ENCODE measurements at places on chromosomes 2 and 18.
A peak's percentile ranks its signal among the peaks of the same experiment; 100 is the strongest.

DNA sequence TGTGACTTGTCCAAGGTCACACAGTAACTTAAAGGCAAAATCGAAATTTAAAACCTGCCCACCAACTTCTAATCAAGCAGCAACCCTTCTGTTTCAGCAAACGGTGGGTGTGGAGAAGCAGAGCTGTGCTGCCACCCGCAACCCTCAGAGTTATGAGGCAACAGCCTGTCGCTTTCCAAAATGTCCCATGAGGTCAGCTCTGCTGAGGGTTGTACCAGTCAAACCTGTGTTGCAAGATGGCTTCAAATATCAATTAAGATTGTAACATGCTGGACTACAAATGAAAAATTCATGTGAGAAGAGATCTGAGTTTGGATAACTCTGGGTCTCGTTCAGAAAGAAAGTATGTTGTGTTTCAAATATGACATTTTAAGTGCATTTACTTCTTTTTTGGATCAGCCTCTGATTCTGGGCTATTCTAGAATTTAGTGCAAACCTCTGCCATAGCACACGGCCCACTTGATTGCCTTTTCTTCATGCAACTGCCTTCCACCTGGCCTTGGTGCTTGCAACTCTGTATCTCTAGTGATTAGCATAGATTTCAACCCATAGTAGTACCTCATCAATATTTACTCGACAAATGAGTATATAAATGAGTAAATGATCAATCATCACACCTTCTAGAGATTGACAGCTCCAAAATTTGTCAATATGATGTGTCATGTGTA, 69.3 kb downstream of the TIMM21 start:
- no peak for DNase-seq

- DNase-seq: no peak
Measured at GRCh38 chr2:159265171-159265576, 21.3 kb downstream of the WDSUB1 start.

DNA sequence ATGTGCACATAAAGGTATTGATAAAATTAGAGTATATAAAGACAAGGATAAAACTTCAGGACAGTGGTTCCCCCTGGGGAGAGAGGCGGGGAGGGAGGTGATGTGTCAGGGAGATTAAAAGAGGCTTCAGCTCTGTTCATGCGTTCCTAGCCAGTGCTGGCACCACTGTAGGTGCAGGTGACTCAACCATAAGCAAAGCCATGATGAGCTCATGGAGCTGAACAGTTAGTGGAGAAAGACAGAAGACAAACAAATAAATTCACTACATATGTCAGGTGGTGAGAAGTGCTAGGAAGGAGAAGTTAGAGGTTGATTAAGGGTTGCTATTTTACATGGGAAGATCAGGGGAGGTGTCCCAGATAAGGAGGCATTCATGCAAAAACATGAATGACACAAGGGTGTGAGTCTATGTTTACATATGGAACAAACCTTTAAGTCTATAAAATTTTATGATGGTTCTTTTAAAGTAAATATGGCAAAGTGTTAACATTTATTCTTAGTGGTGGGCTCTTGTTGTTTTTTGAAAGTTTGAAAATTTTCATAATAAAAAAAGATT, 136.0 kb downstream of the ANKRD44 start:
- no peak for DNase-seq

- DNase-seq: no peak
Measured at GRCh38 chr2:11923935-11924334, 177.5 kb downstream of the LPIN1 start.

- DNase-seq: no peak
Measured at GRCh38 chr18:71808616-71809015, 735.5 kb downstream of the CBLN2 start.

DNA sequence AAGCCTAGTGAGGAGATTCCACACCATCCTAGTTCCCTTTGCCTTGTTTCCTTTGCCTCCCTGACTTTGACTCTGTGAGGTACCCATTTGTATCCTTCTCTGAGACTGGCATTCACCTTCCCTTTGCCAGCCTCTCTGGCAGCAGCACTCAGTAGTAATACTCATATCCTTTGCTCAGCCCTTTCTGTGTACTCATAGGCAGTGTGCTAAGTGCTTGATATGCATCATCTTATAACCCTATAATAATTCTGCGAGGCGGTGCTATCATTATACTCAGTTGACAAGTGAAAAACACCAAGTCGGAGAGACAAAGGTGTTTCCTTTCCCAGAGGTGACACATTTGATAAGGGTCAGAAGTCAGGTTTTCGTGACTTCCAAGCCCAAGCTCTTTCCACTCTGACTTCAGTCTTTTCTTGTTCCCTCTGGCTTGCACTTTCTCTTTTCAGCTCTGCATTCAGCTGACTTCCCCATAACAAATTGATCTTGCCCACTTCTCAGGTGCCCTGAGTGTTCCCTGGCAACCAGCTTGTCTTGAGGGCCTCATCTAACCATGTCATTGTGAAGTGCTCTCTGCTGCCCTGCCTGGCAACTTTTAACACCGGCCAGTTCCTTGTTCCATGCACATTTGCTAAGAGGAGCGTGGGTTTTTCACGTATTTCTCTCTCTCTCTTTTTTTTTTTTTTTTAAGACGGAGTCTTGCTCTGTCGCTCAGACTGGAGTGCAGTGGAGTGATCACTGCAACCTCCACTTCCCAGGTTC, 94.5 kb upstream of the UPP2 start:
- DNase-seq: no peak

GRCh38 chr18:28086670-28087552, 90.0 kb downstream of the CDH2 start:
- DNase-seq: peak; percentile 51

- no peak for DNase-seq
Measured at GRCh38 chr2:210496512-210496911, 20.0 kb upstream of the LANCL1 start.

GRCh38 chr2:215374002-215374401, 61.9 kb downstream of the FN1 start:
- no peak for DNase-seq

- DNase-seq: no peak
Measured at GRCh38 chr2:100110614-100111000, 31.8 kb downstream of the AFF3 start.

GRCh38 chr2:105570757-105571156, 171.9 kb upstream of the FHL2 start:
- no peak for DNase-seq

GRCh38 chr18:22469926-22470247, 52.2 kb upstream of the CTAGE1 start:
- DNase-seq: no peak

- no peak for DNase-seq
Measured at GRCh38 chr2:226915846-226916360, 80.0 kb downstream of the RHBDD1 start.

- no peak for DNase-seq
Measured at GRCh38 chr18:45363196-45363595, 252.1 kb upstream of the SLC14A2 start.

DNA sequence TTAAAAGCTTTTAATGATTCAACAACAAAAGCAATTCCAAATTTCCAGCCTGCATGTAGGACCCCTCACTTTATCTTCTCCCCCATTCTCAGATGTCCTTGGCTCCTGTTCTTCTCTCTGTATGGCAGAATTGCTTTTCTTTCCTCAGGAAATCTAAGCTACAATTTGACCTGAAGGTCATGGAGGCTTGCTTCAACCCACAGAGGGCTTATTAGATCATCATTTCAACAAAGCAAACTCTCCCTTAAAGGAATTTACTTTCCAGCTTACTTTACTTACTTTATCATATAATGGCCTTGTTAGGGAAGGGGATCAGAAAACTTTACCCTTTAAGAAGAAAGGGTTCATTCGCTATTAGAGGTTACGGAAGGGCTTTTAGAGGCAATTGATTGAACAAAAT, 211.5 kb downstream of the RAD51AP2 start:
- no peak for DNase-seq

All from NCI-H1092 treated with DMSO at 0.1 percent for 48 hours (cell line).